ENCODE measurements at places on chromosomes 2 and 18.

DNA sequence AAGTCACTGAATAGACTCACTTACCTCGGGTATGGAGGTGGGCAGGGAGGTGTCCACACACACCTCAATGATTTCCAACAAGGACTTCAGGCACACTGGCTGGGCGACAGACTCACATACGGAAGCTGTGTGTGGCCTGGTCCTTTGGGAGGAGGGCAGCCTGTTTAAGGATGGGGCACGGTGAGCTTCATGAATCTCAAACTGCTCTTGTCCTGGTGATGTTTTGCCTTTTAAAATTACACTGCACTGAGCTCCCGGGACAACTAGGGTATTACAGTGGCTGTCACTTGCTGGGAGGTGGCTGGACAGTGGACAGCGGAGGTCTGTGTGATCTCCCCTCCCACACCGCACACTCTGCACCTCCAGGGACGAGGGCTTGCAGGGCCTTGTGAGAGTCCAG is 211.6 kb downstream of the SNTG2 start:
- no peak for ATAC-seq
- peaks cover 7% of the 10 kb centered on the region for H3K36me3 ChIP-seq
- H3K27ac ChIP-seq = no peak overlapping the region

DNA sequence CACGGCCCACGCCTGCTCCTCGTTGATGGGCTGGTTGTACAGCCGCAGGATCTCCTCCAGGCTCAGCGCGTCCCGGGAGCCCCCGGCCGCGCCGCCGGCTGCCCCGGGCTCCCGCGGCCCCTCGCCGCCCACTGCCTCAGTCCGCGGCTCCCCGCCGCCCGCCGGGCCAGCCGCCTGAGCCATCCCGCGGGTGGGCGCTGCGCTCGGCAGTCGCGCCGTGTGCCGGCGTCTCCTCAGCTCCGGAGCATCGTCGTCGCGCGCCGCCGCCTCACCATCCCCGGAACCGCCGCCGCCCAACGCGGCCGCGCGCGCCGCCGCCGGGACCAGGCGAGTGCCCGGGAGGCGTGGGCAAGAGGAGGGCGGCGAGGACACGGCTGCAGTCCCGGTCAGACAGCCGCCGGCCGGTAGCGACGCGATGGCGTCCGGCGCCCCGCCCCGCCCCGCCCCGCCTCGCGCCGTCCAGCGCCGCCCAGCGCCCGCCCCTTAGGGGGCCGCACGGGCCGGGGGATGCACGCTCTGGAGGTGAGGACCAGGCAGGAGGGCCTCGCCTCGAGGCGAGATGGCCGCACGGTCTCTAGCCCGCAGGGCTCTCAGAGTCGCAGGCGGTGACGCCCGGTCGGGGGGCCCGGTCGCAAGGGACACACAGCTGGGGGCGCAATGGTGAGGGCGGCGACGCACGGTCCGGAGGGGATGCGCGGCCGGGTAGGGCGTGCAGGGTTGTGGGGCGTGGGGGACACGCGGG is at the start of gene SPIRE1:
Gene SPIRE1, minus strand, starts transcription at position 424 of the 742 bp plus-strand sequence. Its CDS starts 241 bp downstream, at position 183.
- H3K36me3 ChIP-seq = no peaks in the 10 kb centered on the region
- ATAC-seq = peak; percentile 88
- peak within 1 kb of the TSS; percentile 71 for H3K27ac ChIP-seq

DNA sequence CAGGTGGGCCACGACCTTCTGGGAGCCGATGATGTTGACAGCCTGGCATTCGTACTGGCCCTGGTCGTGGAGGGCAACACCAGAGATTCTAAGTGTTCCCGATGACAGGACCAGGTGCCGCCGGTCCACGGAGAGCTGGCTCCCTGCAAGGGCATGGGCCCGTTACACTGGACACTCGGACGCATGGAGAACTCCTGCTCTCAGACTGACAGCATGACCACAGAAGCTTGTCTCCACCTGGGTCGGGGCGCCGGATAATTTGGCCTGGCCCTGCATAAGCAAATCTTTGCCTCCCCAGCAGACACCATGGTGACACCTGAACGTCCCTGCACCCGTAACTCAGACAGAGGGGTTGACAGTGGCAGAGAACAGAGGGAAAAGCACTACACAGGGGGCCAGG is 80.7 kb downstream of the PXDN start:
- ATAC-seq = no peak
- H3K36me3 ChIP-seq = no peaks in the 10 kb centered on the region
- no peaks in the 10 kb centered on the region for H3K4me1 ChIP-seq
- no peak overlapping the region for H3K27ac ChIP-seq
- H3K4me3 ChIP-seq = no peak overlapping the region

DNA sequence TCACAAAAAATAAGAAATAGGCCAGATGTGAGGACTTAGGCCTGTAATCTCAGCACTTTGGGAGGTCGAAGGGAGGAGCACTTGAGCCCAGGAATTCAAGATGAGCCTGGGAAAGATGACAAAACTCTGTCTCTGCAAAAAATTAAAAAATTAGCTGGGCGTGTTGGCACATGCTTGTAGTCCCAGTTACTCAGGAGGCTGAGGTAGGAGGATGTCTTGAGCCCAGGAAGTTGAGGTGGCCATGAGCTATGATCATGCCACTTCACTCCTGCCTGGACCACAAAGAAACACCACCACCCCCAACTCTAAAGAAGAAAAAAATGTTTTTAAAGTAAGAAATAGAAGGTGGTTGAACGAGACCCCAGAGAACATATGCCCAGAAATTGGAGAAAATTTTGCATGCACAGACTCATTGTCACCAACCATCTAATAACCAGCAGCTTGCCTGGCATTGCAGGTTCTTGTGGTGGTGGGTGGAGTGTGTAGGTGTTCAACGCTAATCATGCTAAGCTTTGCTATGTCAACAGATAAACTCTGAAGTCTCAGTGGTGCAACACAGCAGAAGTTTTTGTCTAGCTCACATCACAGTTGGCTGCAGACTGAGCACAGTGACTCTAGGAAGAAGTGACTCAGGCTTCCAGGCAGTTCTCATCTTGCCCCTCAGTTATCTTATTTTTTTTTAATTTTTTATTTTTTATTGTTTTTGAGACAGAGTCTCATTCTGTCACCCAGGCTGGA is 18.6 kb downstream of the ARL4C start:
- no peak overlapping the region for H3K27ac ChIP-seq
- H3K36me3 ChIP-seq = no peaks in the 10 kb centered on the region
- no peaks in the 10 kb centered on the region for H3K27me3 ChIP-seq
- H3K4me1 ChIP-seq = peaks cover 38% of the 10 kb centered on the region

Measured in stimulated activated memory B cell treated with anti-CD40 and anti-IgM and Interleukin-4, amounts not matched to agents 10 μg/mL and 1 μg/mL and 100 μg/mL, for 72 hours (primary cell).